Kidney (tissue), 22 donors: ENCODE measurements at places on chromosomes 6 and 20. TPM values are rescaled to one million over a fixed set of nuclear protein-coding genes. Genes with fewer than 3 reads are reported as not detected.
A peak's percentile ranks its signal among the peaks of the same experiment; 100 is the strongest.

DNA sequence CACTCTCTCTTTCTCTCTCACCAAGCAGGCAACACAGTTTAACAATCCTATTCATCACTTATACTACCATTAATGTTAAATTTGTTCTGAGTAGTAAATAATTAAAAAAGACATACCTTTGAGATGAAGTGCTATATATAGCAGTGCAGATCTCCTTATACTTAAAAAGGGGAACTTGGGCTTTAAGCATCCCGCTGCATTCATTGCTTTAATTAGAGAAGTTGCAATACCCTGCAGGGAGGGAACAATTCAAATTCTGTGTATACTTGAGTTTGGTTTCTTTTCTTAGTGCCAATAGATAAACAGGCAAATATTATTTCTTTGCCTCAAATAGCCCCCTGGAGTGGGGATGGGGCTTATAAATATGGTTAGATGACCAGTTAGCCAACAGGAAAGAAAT is 10.8 kb upstream of the ZBTB24 start:
- no peak overlapping the region for H3K4me3 ChIP-seq
- DNase-seq: no peak
- peaks cover 2% of the 10 kb centered on the region for H3K4me1 ChIP-seq
- no peaks in the 10 kb centered on the region for H3K36me3 ChIP-seq
- H3K27me3 ChIP-seq: no peaks in the 10 kb centered on the region
- H3K27ac ChIP-seq: no peak overlapping the region

DNA sequence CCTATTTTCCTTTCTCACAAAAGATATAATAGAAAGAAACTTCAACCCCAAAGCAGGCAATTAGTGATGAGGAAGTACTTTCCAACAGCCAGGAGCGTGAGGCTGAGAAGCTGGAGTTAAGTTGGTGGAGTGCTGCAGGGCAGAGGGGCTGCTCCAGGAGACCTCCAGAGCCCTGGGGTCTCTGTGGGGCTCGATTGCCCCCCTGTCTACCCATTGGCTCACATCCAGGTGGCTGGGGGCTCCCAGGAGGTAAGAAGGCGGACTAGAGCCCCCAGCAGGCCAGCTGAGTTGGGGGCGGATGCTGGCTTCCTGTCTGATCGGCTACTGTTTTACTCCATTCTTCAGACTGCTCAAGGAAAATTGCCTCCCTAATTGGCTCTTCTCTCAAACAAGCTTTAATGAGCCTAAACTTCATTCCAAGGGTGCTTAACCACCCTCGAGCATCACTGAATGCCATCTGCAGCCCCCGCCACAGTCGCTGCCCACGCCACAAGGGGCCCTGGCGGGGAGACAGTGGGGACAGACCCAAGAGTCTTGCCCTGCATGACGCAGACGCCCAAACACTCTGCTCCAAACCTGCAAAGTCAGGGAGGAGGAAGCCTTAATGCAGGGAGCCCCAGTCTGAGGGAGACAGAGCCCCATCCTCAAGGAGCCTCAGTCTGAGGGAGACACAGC is 78.6 kb downstream of the MDGA1 start:
- no peak overlapping the region for H3K27ac ChIP-seq
- no peak for DNase-seq

GRCh38 chr20:54654450-54654849 is 179.1 kb downstream of the DOK5 start:
- H3K4me1 ChIP-seq: peaks cover 2% of the 10 kb centered on the region
- H3K27me3 ChIP-seq: no peaks in the 10 kb centered on the region
- no peaks in the 10 kb centered on the region for H3K36me3 ChIP-seq
- no peak overlapping the region for H3K4me3 ChIP-seq
- DNase-seq: peak; percentile 33
- H3K27ac ChIP-seq: no peak overlapping the region

DNA sequence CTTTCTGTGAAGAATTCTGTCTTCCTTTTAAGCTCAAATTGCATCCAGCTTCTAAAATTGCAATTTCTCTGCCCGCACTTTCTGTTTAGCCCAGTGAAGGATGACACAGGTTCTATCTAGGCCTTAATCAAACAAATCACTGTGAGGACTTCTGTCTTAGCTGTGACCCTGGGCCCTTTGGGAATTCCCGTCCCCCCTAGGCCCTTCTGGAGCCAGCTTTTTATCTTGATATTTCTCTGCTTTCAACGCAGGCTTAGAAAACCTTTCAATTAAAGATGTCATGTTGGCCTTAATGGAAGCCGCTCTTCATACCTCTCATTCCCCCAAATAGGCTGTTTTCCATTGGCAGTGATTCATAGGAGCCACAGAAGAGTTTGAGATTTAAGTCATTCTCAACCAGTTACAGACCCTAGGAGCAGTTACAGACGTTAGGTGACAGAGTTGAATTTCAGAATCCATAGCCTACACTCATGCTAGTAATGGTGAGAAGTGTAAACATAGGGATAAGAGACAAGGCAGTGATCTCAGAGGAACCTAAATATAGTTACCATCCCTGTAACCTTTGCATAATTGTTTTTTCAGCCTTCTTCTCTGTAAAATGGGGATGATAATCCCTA is 74.8 kb upstream of the FLRT3 start:
- H3K36me3 ChIP-seq: no peaks in the 10 kb centered on the region
- no peak for DNase-seq
- no peaks in the 10 kb centered on the region for H3K27me3 ChIP-seq
- no peak overlapping the region for H3K4me3 ChIP-seq
- H3K27ac ChIP-seq: no peak overlapping the region
- no peaks in the 10 kb centered on the region for H3K4me1 ChIP-seq

DNA sequence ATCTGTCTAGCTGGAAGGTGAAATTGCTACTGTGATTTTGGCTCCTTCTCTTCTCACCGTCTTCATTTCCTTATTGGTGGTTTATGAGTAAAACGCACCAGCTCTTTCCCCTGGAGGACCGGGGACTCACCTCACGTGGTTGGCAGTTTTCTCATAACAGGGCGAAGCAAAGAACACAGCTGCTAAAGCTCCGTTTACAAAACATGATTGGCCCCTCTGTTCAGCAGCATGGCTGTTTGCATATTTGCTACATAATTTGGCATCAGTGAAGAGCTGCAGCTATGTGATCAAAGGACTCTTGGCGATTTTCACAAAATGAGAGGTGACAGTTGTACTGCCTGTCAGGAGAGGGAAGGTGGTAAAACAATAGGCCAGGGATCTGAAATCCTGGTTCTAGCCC is 20.5 kb upstream of the TMEM181 start:
- no peaks in the 10 kb centered on the region for H3K36me3 ChIP-seq
- no peak overlapping the region for H3K27ac ChIP-seq
- H3K27me3 ChIP-seq: no peaks in the 10 kb centered on the region
- no peak overlapping the region for H3K4me3 ChIP-seq

DNA sequence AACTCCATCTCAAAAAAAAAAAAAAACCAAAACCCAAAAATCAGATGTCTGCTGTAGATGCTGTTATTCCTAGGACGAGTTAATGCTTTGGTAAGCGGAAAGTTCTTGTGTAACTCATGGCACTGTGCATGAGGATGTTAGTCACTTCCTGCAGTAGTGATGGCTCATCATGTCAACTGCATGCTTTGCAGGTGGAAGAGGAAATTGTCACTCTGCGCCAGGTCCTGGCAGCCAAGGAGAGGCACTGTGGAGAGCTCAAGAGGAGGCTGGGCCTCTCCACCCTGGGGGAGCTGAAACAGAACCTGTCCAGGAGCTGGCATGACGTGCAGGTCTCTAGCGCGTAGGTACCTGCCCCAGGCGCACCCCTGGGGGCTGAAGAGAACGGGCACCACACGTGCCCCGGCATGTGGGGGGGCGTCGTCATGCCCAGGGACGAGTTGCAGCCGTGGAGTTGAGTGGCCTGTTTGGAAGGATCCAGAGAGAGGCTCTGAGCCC is 8.5 kb downstream of the TPD52L2 start:
- H3K27me3 ChIP-seq: no peaks in the 10 kb centered on the region
- DNase-seq: no peak
- no peaks in the 10 kb centered on the region for H3K4me1 ChIP-seq
- H3K27ac ChIP-seq: no peak overlapping the region
- no peak overlapping the region for H3K4me3 ChIP-seq
- peaks cover 36% of the 10 kb centered on the region for H3K36me3 ChIP-seq

DNA sequence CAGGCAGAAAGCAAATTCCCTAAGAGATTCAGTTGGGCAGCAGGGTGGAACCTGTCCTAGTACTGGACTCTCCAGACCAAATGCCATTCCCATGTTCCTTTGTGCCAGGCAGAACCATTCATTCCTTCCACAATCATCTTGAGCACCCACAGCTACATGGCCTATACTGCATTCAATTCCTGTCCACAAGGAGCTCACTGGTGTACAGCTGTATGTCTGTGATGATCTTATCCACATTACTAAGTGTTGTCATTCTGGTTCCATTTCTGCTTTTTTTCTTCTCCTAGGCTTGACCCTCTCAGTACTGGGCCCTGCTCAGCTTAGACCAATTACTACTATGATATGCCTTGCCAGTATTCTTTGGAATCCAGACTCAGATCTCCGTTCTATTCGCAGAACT is 27.5 kb downstream of the MAN1A1 start:
- no peak overlapping the region for H3K27ac ChIP-seq
- no peak for DNase-seq
- H3K4me3 ChIP-seq: no peak overlapping the region
- H3K36me3 ChIP-seq: no peaks in the 10 kb centered on the region

GRCh38 chr6:136927292-136927691 is 5.2 kb downstream of the SLC35D3 start:
- no peaks in the 10 kb centered on the region for H3K27me3 ChIP-seq
- no peaks in the 10 kb centered on the region for H3K4me1 ChIP-seq
- DNase-seq: no peak
- no peaks in the 10 kb centered on the region for H3K36me3 ChIP-seq
- no peak overlapping the region for H3K27ac ChIP-seq

- no peak for DNase-seq
- H3K36me3 ChIP-seq: no peaks in the 10 kb centered on the region
- H3K4me1 ChIP-seq: no peaks in the 10 kb centered on the region
- H3K4me3 ChIP-seq: no peak overlapping the region
Measured at GRCh38 chr6:35239581-35239980, 20.0 kb upstream of the ZNF76 start.

DNA sequence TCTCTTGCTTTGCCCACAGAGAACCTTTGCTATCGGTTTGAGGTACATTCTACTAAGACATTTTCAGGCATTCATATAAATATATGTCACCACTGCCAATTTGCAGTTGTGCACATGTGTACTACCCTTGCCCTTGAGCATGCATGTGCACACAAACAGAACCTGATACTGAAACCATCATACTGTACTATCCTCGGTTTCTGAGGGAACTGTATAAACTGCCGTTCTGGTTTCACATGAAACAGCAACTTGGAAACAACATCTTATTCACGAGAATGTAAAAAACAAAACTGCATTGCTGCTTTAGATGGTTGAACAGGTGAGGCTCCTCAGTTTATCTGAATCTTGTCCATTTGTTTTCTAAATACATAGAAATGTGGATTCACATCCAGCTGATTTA is 151.2 kb upstream of the TMEM170B start:
- H3K36me3 ChIP-seq: no peaks in the 10 kb centered on the region
- no peak overlapping the region for H3K4me3 ChIP-seq
- no peaks in the 10 kb centered on the region for H3K27me3 ChIP-seq
- H3K27ac ChIP-seq: no peak overlapping the region
- no peaks in the 10 kb centered on the region for H3K4me1 ChIP-seq
- no peak for DNase-seq

DNA sequence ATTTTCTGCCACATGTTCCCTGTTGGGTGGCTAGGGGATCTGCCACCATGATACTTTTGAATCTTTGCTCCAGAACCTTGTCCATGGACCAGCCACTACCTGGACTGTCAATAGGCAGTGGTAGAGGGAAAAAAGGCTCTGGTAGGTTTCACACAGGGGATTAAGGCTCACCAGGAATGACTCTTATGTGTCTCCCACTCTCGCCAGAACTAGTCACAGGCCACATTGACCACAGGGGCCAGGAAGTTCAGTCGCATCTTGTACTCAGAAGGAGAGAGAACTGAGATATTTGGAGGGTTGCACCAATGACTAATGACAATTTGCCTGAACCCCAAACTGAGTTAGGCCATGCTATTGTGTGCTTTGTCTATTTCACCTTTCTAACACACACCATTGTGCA is 23.6 kb upstream of the APCDD1L start:
- peaks cover 5% of the 10 kb centered on the region for H3K4me1 ChIP-seq
- no peak overlapping the region for H3K4me3 ChIP-seq
- no peaks in the 10 kb centered on the region for H3K27me3 ChIP-seq
- H3K27ac ChIP-seq: no peak overlapping the region
- H3K36me3 ChIP-seq: no peaks in the 10 kb centered on the region

DNA sequence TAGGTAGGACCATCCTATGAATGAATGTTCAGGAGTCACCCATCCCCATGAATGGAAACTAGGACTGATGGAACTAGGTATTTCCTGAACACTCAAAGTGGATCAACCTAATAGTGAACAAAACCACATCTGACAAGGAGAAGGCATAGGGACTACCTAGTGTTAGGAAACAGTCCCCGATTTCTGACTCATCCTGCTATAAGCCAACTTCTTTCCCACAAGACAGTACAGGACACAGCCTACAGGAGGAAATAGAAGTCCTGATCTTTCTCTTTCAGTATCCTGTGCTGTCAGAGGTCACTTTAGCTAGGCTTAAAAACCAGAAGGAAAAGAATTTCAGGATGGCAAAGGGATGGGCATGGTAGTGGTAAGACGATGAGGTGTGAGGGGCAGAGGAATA is 19.5 kb upstream of the GMDS start:
- H3K36me3 ChIP-seq: no peaks in the 10 kb centered on the region
- DNase-seq: no peak
- no peak overlapping the region for H3K27ac ChIP-seq
- H3K4me1 ChIP-seq: no peaks in the 10 kb centered on the region

DNA sequence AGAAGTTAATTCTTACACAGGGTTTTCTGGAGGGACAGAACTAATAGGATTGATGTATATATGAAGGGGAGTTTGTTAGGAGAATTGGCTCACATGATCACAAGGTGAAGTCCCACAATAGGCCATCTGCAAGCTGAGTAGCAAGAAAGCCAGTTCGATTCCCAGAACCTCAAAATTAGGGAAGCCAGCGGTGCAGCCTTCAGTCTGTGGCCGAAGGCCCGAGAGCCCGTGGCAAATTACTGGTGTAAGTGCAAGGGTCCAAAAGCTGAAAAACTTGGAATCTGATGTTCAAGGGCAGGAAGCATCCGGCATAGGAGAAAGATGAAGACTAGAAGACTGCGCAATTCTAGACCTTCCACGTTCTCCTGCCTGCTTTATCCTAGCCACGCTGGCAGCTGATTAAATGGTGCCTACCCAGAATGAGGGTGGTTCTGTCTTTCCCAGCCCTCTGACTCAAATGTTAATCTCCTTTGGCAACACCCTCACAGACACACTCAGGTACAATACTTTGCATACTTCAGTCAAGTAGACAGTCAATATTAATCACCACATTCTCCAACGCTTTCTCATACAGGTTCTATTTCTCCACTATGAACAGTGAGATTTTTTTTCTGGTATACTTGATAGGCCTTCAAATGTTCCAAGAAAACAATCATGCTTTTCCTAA is 357.0 kb downstream of the LAMA2 start:
- no peaks in the 10 kb centered on the region for H3K27me3 ChIP-seq
- no peaks in the 10 kb centered on the region for H3K36me3 ChIP-seq
- H3K4me3 ChIP-seq: no peak overlapping the region
- no peak for DNase-seq

GRCh38 chr6:92826633-92827032 is 592.7 kb downstream of the EPHA7 start:
- no peak overlapping the region for H3K4me3 ChIP-seq
- DNase-seq: no peak
- no peaks in the 10 kb centered on the region for H3K4me1 ChIP-seq
- H3K27ac ChIP-seq: no peak overlapping the region

RIPOR2 gene
- total RNA-seq: 24.2 TPM

FAM209B gene
- total RNA-seq: not detected

CALHM6 gene
- 8.2 TPM for total RNA-seq

C20orf144 gene
- total RNA-seq: 0.16 TPM

ZBTB22 gene
- total RNA-seq: 22.9 TPM

SLC52A3 gene
- total RNA-seq: 10.9 TPM

RHAG gene
- total RNA-seq: not detected
